GM04504 (cell line): ENCODE measurements at places on chromosomes 12 and 14.

DNA sequence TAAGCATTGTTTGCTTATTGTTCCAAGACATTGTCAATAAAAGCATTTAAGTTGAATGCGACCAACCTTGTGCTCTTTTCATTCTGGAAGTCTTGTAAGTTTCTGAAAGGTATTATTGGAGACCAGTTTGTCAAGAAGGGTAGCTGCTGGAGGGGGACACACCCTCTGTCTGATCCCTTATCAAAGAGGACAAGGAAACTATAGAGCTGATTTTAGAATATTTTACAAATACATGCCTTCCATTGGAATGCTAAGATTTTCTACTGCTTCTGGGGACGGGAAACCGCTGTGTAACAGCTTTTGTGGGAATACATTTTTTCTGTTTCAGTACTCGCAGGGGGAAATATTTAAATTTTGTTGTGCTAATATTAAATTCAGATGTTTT lies 3.5 kb downstream of the FOS start:
- DNase-seq = peak; percentile 35

GRCh38 chr12:5257763-5258495 lies 174.0 kb upstream of the NTF3 start:
- DNase-seq = no peak

- no peak for DNase-seq
Observed at GRCh38 chr14:96016501-96017160, 22.5 kb upstream of the C14orf132 start.

DNA sequence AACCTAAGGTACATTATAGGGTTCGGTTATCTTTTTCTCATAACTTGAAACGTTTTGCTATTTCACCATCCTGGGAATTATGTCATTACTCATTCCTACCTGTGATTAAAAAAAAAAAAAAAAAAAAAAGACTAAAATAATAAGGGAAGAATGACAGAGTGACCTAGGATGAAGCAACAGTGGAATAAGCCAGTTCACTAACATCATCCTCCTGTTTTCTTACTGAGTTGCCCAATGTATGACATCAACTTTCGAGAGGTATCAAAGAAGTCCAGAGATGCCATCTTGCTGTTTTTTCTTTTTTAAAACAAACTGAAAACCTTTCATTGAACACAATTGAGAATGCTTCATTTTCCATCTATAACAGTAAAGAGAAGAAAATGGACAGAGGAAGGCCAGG lies 42.8 kb downstream of the AMN start:
- no peak for DNase-seq

DNA sequence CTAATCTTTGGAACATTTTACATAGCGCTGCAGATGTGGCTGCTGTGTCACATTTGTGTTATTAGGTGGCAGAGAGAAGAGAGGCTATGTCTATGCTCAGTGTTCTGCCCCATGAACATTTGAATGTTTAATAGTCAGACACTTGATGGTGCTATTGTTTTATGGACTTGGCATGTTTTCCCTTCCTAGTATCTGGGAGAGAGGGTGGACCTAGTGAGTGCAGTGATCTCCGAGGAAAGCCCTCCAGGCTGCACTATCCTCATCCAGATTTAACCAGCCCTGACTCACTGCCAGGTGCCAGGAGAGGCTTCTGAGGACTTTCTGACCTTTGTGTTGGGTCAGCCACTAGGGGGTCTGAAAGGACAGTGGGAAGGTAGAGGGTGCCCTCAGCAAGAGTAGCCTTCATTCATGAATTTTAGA lies 24.3 kb downstream of the ZFC3H1 start:
- DNase-seq = no peak

GRCh38 chr12:82904219-82904790 lies 217.6 kb downstream of the TMTC2 start:
- no peak for DNase-seq

DNA sequence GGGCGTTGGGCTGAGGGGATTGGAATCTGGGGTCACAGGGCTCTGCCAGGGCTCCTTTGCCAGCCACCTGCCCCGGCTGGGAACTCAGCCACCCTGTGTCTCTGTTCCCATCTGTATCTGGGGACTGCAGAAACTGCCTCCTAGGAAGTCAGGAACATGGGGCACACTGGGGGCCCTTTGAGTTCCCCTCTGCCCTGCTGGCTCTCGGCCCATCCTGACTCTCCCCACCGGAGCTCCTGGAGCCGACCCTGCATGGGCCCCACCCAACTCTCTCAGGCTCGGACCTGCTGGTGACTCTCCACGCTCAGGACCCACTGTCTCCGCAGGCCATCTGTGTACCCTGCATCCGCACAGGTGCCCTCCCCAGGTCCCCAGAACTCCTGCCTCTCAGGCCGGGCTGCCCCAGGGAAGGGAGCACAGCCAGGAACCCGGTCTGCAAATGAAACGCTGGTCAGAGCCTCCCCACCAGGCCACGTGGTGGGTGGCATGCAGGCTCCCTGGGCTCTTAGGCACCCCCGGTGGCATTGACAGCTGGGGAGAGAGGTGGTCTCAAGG lies 82.8 kb downstream of the KIF26A start:
- DNase-seq = no peak

GRCh38 chr12:30631740-30632139 lies 63.9 kb downstream of the IPO8 start:
- DNase-seq = no peak

DNA sequence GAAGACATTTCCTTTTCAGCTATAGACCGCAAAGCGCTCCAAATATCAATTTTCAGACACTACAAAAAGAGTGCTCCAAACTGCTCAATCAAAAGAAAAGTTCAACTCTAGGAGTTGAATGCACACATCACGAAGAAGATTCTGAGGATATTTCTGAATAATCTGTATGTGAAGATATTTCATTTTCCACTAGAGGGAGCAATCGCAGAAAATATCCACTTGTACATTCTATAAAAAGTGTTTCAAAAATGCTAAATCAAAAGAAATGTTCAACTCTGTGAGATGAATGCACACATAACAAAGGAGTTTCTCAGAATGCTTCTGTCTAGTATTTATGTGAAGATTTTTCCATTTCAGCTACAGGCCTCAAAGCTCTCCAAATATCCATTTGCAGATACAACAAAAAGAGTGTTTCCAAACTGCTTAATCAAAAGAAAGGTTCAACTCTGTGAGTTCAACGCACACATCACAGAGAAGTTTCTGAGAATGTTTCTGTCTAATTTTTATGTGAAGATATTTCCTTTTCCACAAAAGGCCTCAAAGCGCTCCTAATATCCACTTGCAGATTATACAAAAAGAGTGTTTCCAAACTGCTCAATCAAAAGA lies 643.8 kb upstream of the ALG10B start:
- DNase-seq = no peak

DNA sequence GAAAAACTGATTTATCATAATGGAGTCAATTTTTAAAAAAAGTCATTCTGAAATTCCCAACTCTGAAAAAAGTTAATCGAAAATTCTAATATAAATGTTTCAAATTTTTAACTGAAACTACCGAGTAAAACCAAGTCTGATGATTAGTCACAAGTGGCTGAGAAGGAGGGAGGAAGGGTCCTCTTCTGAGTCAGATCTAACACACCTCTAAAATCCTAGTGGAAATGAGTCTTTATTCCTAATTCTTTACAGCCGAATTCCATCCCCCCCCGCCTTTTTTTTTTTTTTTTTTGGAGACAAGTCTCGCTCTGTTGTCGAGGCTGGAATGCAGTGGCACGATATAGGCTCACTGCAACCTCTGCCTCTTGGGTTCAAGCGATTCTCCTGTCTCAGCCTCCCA lies 37.9 kb downstream of the RAD9B start:
- no peak for DNase-seq

DNA sequence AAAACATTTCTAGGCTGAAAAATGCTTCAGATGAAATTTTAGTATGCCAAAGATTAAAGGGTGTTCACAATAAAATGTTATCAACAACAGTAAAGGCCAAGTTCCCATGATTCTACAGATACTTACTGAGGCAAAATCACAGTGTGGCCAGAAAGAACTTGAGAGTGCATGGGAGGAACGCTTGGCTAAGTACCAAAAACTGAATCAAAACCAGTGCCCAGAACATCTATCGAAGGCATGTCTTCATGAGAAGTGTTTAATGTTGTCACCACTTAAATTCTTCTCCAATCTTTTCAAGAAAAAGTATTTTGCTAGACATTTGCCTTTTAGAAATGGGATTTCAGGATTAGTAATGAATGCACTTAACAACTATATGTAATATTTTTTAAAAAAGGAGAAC lies 41.5 kb downstream of the KIF21A start:
- no peak for DNase-seq

- DNase-seq = no peak
Observed at GRCh38 chr14:69291396-69291795, 31.4 kb downstream of the GALNT16 start.

DNA sequence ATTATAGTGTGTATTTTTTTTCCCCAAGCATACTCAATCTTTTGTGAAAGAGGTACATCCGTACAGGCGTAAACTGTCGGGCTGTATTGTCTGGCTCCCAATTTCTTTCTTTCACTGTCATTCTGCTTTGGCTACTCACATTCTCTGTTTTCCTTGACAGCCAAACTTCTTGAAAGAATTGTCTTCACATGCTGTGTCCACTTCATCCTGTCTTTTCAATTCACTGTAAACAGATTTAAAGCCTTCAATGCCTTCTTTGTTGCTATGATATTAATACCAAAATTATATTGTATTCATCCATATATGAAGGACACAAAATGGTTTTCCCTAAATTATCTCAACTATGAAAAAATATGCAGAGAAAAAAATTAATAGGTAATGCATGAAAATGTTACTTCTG lies 6.0 kb upstream of the ATP23 start:
- DNase-seq = no peak

GRCh38 chr14:52032204-52032801 lies 36.6 kb downstream of the NID2 start:
- no peak for DNase-seq

DNA sequence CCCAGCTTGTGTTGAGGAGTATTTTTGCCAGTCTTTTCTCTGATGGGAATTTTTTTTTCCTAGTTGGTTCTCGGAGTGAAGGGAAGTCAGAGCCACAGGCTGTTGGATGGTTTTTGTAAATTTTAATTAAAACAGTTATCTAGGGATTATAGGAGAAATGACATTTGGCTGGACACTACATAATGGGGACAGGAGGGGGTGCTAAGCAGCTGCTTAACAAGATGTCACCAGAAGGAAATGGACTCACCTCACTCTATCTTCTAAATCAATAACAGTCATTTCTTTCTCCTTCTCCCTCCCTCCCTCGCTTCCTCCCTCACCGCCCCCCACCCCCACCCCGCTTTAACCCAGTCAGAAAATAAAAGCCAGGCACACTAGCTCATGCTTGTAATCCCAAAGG lies 93.4 kb upstream of the TMEM233 start:
- DNase-seq = no peak

- DNase-seq = no peak
Observed at GRCh38 chr14:54348923-54349620, 47.7 kb upstream of the CDKN3 start.

DNA sequence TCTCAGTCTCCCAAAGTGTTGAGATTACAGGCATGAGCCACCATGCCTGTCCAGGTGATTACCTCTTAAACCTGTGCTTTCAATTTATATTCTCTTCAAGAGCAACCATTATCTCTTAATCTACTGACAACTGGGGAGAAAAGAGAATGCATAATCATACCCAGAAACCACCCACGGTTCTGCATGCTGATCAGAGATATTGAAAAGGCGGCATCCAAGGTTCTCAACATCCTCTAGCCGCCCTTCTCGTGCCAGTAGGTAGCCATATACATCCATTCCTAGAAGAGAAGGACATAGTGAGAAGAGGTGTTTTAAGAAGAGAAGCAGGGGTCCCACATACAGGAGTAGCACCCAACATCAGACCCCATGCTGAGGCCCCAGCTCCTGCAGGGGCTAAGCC lies 20.8 kb downstream of the ANAPC7 start:
- DNase-seq = no peak

DNA sequence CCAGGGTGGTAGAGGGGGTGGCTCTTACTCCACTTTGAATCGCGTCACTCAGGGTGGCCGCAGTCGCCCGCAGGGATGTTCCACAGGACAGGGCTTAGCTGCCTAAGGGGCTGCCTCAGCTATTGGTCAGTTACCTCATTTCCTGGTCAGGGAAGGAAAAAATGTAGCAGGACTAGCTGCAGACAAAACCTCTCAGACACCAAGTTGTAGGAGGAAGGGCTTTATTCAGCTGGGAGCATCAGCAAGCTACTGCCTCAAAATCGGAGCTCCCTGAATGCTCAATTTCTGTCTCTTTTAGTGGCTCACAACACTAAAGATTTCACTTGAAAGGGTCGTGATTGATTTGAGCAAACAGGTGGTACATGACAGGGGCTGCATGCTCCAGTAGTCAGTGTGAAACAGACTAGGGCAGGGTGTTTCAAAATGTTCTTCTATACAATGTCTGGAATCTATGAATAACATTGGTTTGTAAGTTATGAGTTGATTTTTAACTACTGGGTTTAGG lies 6.4 kb upstream of the CLEC6A start:
- DNase-seq = no peak

DNA sequence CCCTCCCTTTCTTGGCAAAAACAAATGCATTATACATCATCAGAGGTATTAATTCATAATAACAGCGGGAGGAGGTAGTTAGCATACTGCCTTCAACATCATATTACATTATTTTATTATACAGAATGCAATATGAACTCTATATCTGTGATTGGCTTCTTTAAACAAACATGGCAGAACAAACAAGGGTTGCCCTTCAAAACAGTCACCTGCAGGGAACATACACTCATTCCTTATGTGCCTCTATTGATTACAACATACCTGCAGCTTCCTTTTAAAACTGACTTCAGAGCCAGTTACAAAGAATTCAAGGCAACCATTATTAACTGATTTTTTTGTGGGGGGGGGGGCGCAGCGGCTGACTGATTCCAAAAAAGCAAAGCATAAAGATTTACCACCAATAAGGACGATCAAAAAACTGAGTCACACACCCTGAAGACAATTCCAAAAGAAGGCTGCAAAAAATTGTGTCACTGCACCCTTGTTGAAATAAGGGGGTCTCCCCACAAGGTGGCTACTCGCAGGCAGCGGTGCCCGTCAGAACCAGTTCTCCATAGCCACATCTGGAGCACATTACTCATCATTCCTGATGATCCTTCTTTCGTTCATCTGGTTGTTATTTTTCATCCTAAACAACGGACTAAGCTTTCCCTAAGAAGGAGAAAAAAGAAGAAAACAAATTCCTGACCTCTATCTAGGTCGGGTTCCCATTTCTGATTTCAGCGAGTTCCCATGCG lies 51.8 kb downstream of the SMUG1 start:
- peak; percentile 44 for DNase-seq

- no peak for DNase-seq
Observed at GRCh38 chr12:34334953-34335743, 312.9 kb downstream of the ALG10 start.

- no peak for DNase-seq
Observed at GRCh38 chr12:65894624-65895390, 70.5 kb downstream of the HMGA2 start.

- DNase-seq = no peak
Observed at GRCh38 chr12:126617312-126617711, 1552.1 kb downstream of the AACS start.
